ENCODE measurements at places on chromosomes 16 and 17.

DNA sequence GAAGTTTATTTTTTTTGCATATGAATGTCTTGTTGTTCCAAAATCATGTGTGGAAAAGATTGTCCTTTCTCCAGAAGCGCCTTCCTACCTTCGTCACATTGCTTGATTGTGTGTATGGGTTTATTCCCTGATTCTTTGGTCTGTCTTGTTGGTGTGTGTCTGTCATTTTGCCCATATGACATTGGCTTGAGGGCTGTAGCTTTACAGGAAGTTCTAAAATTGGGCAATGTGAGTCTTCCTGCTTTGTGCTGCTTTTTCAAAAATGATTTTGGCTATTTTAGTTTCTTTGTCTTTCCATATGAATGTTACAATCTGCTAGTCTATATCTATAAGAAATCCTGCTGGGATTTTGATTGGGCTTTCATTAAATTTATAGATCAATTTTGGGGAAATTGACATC lies 217.2 kb downstream of the SNX29 start:
- DNase-seq, result no peak

DNA sequence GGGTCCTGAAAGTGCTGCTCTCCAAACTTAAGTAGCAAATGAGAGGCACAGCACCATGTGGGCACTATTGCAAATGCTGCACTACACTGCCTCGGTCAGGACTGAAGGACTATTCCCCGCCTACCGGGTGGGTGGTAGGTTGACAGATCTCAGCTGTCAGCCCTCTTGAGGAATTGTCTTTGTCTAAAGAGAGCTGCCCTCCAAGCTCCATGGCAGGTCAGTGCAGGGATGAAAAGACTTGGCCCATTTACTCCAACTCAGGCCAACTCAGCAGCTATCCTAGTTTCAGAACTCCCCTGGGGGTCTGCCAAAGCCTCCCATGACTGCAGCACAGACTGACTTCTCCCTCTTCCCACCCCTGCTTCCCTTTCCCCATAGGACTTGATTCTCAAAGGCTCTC lies 3.4 kb upstream of the PDZD9 start:
- DNase-seq, result no peak

DNA sequence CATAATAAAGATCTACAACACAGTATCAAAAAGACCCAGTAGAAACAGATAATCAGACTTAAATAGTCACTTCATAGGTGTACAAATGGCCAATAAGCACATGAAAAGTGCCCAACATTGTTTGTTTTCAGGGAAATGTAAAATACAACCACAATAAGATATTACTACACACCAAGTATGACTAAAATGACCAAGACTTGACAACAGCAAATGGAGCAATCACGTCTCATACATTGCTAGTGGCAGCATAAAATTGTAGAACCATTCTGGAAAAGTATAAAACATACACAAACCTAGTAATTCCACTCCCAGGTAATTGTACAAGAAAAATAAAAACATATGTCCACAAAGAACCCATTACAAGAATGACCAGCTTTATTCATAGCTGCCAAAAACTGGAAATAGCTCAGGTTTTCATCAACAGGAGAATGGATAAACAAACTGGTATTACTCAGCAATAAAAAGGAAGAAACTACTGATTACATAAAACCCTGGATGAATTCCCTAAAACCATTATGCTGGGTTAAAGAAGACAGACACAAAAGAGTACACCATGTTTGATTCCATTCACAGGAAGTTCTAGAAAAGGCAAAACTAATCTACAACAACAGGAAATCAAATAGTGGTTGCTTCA lies 85.6 kb downstream of the TTC19 start:
- no peak for DNase-seq

- DNase-seq, result peak; percentile 25
Measured at GRCh38 chr16:74742051-74742481, 32.6 kb downstream of the FA2H start.

- DNase-seq, result no peak
Measured at GRCh38 chr16:87698241-87698640, 67.5 kb downstream of the KLHDC4 start.

DNA sequence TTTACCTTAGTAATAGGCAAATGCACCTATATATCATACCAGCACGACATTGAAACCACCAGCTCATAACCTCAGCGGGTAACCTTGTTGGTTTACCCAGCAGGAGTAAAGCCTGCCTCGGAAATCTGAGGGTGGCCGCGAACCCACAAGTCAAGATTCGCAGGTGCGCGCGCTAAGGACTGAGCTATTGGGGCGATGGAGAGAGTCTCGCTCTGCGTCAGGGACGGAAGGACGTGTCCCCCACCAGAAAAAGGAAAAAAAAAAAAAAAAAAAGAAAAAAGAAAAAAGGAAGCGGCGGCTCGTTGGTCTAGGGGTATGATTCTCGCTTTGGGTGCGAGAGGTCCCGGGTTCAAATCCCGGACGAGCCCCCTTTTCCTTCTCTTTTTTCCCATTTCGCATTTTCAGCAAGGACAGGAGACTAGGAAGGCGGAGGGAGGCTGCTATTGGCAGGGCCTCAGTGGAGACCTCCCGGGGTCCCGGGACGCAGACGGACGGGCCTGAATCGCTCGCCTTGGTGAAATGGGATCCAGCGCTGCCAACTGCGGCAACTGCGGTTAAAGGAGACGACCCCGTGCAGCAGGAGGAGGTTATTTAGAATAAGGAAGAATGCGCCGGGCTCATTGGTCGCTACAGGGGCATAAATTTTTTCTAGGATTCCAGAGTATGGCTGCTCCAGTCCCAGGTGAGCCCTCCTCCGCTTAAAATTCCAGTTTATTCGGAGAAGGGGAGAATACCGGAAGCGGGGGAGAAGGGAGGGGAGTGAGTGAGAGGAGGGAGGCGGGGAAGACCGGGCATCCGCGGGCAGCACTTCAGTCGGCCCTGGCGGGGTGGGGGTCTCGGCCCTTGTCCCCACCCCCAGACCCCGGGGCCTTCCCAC lies at the start of gene OR1F1:
TSS of gene OR1F1 (plus strand) at position 407 of the 877 bp plus-strand sequence.
- peak; percentile 59 for DNase-seq

DNA sequence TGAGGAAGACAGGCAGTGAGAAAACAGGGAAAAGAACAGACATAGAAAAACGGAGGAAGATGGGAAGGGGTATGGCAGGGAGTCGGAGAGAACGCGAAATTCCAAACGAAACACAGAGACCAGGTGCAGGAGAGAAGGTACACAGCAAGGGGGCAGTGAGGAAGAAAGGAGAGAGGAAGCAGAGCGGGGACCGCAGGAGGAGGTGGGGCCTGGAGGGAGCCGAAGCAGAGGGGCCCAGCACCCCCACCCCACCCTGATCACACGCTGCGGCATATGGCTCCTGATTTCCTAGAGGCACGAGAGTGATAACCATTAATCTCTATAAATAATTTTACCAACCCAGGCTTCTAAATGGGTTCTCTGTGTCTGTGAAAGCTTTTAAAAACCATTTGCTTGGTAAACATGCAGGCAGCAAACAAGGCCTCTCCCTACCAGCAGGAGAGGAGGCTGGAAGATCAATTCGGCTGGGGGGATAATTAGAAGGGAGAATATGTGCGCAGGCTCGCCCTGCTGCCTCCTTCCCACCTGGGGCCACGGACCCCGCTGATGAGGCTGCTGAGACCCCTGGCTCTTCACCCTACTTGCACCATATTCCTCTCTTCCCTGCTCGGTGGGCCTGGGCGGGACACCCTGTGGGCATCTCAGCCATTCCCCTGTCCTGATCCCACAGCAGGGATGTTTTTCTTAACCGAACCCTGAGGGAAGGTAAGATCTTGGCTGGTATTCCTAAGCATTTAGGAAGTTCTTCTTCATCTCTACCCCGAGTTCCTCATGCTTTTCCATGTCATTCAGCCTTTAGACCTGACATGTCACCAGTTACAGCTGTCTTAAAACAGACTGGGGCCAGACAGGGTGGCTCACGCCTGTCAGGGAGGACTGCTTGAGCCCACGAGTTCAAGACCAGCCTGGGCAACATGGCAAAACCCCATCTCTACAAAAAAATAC lies 86.7 kb downstream of the TMEM132E start:
- peak; percentile 22 for DNase-seq

- no peak for DNase-seq
Measured at GRCh38 chr16:2231016-2231931, 5.0 kb upstream of the DNASE1L2 start.

GRCh38 chr16:66959704-66960161 lies 1.3 kb upstream of the CES3 start:
- no peak for DNase-seq

DNA sequence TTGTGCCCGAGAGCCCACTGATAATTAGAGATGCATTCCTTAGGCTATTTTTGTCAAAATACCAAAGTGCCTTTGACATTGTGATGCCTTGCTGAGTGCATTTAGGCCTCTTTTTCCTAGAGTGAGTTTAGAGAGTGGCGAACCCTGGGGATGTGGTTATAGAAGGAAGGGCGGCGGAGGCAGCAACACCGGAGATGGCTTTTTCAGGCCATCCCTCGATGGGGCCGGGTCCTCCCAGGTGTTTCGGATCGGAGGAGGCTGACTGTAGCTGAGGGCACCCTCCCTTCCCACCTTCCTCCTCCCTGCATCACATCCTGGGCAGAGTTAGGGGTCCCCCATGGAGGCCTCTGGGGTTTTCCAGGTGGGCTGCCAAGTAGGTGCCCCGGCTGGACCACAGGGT lies 6.6 kb upstream of the SNAI3 start:
- no peak for DNase-seq

DNA sequence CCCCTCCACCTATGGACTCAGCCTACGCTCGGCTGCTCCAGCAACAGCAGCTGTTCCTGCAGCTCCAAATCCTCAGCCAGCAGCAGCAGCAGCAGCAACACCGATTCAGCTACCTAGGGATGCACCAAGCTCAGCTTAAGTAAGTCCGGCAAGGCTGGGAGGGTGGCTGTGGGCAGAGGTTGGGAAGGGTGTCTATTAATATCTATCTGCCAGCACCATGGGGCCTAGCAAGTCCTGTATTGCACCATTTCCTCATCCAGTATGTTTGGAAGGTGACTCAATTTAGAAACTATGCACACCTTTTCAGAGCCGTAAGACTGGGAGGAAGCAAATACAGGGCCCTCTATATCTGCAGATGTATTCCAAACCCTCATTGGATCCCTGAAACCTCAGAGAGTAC lies 45.0 kb upstream of the ARHGAP44 start:
- DNase-seq, result no peak

DNA sequence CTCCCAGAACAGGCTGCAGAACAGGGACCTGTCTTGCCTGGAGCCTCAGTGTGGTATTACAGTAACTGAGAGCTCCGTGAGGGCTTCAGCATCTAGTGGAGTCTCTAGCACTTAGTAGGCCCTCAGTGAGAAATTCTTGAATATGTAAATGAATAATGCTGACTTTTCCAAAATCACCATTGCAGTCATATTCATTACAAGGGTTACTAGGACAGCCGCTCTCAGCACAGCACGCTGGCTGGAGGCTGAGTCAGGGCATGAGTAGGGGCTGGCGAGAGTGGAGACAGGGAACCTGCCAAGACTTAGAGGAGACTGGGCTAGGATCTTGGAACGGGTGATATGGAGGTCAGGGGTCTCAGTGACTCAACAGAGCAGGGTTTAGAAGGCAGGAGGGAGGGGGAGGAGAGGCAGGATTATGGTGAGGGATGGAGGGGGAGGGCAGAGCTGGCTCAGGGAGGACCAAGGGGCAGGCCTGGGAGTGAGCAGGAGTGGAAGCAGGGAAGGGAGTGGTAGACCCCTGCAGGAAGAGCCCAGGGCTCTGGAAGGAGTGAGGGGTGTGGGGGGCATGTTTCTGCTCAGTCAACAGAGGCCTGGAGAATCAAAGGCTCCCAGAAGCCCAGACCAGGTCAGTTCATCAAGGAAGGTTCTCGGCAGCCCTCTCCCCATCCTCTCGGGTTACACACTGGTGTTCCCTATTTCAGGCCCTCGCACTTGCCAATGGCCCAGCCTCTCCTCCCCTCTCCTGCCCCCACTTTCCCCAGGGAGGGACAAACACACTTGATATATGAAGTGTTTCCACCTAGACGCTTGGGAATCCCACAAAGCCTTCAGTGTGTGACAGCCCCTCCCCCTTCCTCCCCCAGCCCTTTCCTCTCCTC lies 42.3 kb downstream of the FZD2 start:
- DNase-seq, result peak; percentile 75

GRCh38 chr17:5866978-5867377 lies 203.2 kb upstream of the WSCD1 start:
- DNase-seq, result no peak

- no peak for DNase-seq
Measured at GRCh38 chr16:87684711-87685404, 80.9 kb downstream of the KLHDC4 start.

- DNase-seq, result no peak
Measured at GRCh38 chr17:4476017-4476416, 22.7 kb upstream of the SPNS2 start.

DNA sequence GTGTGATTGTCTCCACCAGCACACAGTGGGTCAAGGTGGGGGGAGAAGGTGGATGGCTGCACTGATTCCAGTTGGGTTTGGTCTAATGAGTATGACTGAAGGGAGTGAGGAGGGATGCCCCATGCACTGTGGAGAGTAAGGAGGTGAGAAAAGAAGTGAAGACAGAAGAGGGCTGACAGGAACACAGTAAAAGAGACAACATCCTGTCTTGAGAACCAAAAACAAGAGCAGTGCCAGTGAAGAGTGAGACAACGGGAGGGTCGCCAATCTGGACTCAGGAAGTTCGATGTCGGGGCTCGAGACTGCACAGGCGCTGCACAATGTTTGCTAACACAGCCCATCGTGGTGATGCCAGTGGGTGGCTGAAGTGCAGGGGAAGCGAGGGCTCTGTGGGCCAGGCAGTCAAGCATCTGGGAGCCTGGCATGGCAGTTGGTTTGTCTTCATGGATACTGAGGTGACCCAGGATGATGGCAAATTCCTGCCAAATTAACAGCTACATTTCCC lies 34.1 kb downstream of the DUSP14 start:
- no peak for DNase-seq

- DNase-seq, result no peak
Measured at GRCh38 chr16:87842209-87842869, 27.0 kb downstream of the SLC7A5 start.

DNA sequence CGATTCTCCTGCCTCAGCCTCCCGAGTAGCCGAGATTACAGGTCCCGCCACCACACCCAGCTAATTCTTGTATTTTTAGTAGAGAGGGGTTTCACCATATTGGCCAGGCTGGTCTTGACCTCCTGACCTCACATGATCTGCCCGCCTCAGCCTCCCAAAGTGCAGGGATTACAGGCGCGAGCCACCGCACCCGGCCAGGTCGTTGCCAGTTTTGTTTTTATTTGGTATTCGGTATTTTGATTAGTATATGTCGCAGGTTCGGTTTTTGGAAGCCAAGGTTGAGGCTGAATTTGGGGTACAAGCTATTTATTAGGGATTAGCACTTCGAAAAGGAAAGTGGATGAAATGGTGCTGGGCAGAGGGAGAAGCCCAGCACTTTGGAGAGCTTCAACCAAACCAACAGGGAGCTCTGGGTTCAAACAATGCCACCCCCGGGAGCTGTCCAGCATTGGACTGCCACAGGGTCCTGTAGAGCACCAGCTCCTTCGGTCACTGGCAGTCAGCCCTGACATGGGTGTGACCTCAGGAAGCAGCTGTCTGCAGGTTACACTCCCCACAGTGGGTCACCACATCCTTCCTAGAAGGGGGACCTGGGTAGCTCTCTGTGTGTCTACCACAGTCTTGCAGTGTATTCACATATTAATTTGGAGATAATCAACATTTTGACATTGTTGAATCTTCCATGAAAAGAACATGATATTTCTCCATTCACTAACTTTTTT lies 1.5 kb upstream of the CLEC10A start:
- DNase-seq, result no peak

Measured in nephron progenitor cell (in vitro differentiated cells).